ENCODE measurements at places on chromosomes 7 and 10.

- DNase-seq: no peak
Observed at GRCh38 chr10:48221814-48222213, 52.7 kb downstream of the FRMPD2 start.

- no peak for DNase-seq
Observed at GRCh38 chr10:71074176-71074755, 138.1 kb upstream of the UNC5B start.

- no peak for DNase-seq
Observed at GRCh38 chr7:151386301-151387160, 23.3 kb downstream of the WDR86 start.

GRCh38 chr10:29130190-29130673, 158.6 kb upstream of the LYZL1 start:
- peak; percentile 1 for DNase-seq

DNA sequence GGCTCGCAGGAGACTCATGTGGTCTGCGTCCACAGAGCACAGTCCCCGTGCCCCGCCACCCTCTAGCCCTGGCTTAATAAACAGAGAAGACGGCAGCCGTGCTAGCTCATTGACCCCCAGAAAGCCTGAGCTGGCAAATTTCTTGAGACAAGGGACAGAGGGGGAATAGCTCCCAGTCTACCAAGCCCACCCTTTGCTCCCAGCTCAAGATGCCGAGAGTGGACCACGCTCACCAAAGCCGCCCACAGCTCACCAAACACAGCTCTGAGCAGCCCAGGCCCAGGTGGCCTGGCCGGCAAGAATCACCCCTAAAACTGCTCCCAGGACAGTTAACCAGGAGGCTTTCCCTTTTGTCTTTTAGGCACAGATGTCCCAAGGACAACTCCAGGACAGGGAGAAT, 5.4 kb downstream of the PDGFA start:
- DNase-seq: no peak

DNA sequence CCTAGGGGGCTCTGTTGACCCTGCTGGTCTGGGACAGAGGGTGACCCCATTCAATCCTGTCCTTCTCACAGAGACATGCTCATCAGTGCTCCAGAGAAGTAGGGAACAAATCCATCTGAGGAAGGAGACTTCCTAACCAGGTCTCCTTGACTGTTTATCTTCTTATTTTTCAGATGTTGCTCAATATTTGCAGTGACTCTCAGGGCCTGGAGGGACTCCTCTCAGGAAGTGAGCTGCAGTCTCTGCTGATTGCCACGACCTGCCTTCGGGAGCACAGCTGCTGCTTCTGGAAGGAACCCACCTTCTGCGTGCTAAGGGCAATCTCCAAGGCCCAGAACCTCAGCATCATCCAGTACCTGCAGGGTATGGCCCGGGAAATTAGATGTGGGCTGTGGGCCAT, 41.0 kb downstream of the WDFY4 start:
- DNase-seq: no peak

DNA sequence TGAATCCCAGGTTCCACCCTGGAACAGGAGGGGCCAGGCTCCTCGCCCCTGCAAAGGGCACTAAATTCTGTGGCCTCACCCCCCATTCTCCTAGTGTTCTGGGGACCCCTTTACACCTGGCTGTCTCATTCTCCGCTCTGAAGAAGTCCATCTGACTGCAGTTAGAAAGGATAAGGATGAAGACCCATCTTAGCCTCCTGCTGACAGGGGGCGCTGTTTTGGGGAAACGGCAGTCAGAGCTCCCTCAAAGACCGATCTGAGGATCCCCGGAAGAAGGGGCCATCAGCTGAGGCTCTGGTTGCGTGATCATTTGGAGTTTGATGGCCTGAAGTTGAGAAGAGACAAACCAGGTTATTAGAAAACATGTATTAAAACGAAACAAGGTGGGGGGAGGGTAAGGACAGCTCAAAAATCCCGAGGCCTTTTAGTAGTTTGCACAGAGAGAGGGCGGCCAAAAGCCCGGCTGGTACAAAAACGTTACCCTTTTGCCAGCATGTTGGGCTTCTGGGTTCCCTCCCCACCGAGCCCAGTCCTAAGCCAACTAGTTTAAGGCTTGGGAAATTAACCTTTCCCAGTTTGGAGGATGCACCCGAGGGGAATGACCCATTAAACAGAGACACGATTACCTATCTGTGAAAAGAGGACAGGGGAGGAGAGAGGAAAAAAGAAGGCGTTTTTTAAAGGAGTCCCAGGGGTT, 102.8 kb downstream of the CHN2 start:
- peak; percentile 31 for DNase-seq

- DNase-seq: no peak
Observed at GRCh38 chr7:90178166-90178565, 23.9 kb downstream of the STEAP1 start.

GRCh38 chr10:110244550-110244949, 37.1 kb downstream of the MXI1 start:
- DNase-seq: no peak

GRCh38 chr7:107694386-107694785, 33.8 kb downstream of the SLC26A4 start:
- no peak for DNase-seq

DNA sequence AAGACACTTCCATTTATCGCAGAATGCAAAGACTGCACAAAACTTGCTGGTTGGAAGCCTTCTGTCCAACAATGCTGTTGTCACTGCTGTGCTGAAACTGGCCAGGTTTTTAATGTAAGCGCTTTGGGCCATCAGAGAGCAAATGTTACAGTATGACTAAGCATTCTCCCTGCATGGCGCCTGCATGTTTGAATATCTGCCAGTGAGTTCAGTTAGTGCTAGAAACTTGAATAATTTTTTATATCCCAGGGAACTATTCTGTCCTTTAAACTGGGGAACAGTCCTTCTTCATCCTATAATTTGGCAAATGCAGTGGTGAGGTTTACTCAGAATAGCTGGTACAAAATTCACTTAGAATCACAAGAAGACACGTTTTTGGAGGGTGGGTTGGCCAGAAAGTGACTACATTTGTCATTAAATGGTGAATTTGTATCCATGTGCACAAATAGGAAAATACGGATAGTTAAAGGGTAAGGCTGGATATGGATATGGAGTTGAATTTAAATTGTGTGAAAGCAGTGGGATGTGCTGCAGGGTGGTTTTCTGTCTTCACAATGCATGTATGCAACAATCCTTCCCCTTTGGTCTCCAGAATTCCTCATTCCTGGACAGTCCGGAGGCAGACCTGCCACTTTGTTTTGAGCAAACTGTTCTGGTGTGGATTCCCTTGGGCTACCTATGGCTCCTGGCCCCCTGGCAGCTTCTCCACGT, 1.7 kb downstream of the ABCC2 start:
- no peak for DNase-seq

- DNase-seq: no peak
Observed at GRCh38 chr10:133405844-133406527, 12.0 kb downstream of the MTG1 start.

GRCh38 chr7:128917122-128917521, 6.6 kb upstream of the KCP start:
- DNase-seq: no peak

GRCh38 chr10:110387983-110388686, 83.4 kb upstream of the SMNDC1 start:
- DNase-seq: no peak

GRCh38 chr7:69448071-69448470, 150.2 kb upstream of the AUTS2 start:
- DNase-seq: no peak

- no peak for DNase-seq
Observed at GRCh38 chr10:77687621-77688020, 50.0 kb upstream of the KCNMA1 start.

GRCh38 chr10:5462841-5463293, 36.5 kb downstream of the CALML5 start:
- no peak for DNase-seq

DNA sequence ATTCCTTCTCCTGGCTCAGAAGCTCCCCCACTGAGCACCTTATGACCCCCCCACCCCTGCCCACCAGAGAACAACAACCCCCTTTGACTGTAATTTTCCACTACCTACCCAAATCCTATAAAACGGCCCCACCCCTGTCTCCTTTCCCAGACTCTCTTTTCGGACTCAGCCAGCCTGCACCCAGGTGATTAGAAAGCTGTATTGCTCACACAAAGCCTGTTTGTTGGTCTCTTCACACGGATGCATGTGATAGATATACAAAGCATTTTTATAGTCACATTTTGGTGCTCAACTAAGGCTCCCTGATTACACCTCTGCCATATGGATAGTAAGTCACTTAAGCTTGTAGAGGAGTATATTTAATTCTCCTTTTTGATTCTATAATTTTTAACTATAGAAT, 985.8 kb downstream of the REEP3 start:
- no peak for DNase-seq

DNA sequence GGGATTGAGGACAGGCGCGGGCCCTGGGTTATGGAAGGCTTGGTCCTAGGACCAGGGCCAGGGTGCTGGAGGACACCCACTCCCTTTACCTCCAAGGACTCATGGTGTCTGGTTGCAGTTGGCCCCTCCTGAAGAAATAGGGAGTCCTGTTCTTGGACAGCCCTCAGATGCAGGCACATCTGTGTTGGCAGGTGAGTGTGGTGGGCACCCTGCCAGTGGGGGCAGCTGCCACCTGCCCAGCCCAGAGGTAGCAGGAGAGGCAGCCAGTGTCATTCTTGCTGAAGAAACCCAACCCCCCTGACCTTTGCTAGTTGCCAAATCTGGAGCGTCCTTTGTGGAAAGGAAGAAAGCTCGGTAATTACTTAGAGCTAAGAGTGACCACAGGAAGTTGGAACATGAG, 8.3 kb downstream of the GALNT17 start:
- DNase-seq: no peak

- no peak for DNase-seq
Observed at GRCh38 chr10:70481831-70482530, 3.4 kb downstream of the PALD1 start.

- DNase-seq: peak; percentile 38
Observed at GRCh38 chr7:79137942-79138341, 315.5 kb downstream of the MAGI2 start.

DNA sequence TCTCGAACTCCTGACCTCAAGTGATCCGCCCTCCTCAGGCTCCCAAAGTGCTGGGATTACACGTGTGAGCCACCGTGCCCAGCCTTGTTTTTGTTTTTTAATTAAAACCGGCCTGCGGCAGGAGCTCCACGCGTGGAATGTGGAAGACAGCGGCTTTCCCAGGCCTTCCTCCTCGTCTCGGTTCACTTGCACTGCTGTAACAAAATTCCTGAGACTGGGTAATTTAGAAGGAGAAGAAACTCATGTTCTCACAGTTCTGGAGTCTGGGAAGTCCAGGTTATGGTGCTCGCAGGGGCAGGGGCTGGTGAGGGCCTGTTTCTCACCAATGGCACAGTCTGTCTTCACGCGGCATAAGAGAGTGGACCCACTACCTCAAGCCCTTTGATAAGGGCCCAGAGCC, 14.4 kb upstream of the CRYGN start:
- DNase-seq: no peak

GRCh38 chr10:128930515-128930914, 536.5 kb upstream of the MGMT start:
- no peak for DNase-seq

- DNase-seq: no peak
Observed at GRCh38 chr10:33746836-33747268, 412.4 kb upstream of the NRP1 start.

DNA sequence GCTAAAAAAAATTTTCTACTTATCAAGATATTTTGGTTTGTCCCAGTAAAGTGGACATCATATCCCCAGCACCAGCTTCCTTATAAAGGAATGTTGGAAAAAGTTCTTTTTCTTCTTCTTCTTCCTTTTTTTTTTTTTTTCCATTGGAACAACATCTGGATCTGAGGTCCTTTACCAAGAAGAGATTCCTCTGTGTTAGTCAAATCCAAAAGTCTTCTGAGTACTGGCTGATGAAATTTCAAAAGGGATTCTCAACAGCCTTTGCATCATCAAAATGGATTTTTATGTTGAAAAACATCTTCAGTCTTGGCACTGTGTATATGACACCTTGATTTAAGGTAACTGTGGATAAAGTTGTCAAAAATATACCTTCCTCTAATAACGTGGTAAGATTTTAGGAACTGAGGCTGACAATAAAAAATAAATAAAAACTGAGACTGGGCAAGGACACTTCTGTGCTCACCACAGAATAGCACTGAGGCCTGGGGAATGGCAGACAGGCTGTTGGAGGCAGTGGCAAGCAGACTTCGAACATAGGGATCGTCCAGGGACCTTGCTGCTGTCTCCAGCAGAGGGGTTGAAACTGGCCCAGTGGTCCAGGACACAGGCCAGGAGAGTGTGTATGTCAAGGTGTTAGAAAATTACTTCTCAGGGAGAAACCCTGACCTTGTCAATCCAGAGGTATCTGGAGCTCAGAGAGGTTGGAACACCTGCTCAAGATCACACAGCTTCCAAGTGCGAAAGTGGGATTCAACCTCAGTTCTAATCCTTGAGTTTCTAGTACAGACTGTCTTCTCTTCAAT, 130.4 kb downstream of the PTPN20 start:
- no peak for DNase-seq

- DNase-seq: no peak
Observed at GRCh38 chr10:18710201-18710653, 51.0 kb downstream of the ARL5B start.

- DNase-seq: no peak
Observed at GRCh38 chr7:8282162-8282561, 20.2 kb upstream of the ICA1 start.

- DNase-seq: peak; percentile 29
Observed at GRCh38 chr7:77903597-77903996, 105.0 kb downstream of the PHTF2 start.

DNA sequence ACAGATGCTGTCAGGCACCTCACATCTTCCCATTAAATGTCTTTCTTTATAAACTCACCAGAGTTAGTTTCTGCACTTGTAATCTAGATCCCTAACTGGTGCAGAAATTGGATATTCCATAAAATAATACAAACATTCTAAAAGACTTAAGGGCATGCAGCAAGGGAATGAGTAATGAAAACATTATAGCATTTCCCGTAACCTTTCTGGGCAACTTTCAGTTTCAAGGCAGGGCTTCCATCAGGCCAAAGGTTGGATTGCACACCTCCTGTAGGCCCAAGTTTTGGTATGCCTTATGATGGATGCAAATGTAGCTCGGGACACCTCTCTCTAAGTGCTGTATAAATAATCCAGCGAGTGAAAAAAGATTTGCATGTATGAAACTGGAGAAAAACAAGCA, 129.9 kb upstream of the LYZL2 start:
- DNase-seq: no peak

DNA sequence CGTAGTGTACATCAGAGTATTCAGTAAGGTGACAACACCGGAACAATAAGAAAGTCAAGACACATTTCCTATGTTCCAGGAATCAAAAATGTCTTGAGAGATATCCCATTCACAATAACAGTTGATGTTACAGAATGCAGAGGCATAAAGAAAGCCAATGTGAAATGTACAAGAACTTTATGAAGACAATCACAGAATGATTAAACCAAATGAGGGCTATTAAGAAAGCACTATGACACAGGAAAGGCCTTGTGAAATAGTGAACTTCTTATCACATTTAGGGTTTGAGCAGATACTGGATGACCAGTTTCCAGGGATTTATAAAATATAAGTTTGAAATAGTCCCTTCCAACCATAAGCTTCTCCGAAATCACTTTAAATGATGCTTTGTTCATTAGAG, 52.7 kb downstream of the VWDE start:
- no peak for DNase-seq

- no peak for DNase-seq
Observed at GRCh38 chr10:97925308-97925938, 75.8 kb downstream of the GOLGA7B start.

GRCh38 chr10:118045837-118046394, 825 bp downstream of the RAB11FIP2 start:
- peak; percentile 58 for DNase-seq
